Fibroblast of skin of right biceps (primary cell): ENCODE measurements at places on chromosomes 6 and 20.
A peak's percentile ranks its signal among the peaks of the same experiment; 100 is the strongest.

GRCh38 chr6:40743226-40743625 lies 156.1 kb upstream of the LRFN2 start:
- no peak for DNase-seq

GRCh38 chr6:110430236-110430635 lies 14.9 kb upstream of the DDO start:
- no peak for DNase-seq

GRCh38 chr6:161279677-161280415 lies 6.0 kb upstream of the AGPAT4 start:
- DNase-seq: no peak

DNA sequence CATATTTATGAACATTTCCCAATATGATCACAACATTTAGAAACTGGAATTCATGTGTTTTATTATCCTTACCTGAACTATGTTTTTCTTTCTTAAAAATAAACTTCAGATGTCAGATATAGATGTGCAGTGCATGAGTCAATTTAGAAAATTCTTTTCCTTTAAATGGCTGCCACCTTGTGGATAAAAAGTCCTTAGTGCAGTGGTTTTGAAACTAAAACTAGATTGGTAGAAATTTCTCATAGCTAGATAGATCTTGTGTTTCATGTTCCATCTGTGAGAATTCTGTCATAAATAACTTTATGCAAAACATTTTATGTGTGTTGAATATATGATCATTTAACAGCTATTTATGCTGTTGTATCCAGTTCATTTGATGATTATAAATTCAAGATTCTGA lies 134.9 kb downstream of the KLHL32 start:
- DNase-seq: peak; percentile 30

DNA sequence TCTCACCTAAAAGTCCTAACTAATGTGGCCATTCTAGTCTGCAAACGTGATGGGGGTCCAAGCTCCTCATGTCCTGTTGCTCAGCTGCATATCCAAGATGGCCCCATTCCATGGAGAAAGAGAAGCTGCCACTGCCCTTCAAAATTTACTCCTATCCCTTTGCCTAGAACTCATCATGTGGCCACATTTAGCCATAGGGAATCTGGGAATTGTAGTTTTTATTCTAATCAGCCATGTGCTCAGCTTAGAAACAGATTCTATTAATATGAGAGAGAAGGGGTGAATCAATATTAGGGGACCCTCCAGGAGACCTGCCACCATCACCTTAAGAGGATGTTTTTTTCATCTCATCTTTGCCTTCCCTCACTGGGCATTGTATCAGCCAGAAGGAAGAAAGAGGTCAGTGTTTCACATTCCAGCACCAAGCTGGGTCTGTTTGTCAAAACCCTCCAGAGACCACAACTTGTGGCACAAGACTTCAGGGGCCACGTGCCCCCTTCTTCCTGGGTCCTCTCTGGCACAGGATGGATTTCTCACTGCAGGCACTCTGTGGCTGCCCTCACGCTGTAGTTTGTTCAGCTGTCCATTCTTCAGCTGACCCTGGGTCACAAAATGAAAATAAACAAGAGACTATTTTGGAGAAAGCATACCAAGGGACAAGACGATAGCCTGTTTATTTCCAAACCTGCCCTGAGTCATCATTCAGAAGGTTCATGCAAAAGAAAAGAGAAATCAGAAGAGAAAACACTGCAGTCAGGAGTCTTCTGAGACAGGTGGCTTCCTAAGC lies 172.0 kb downstream of the EYA2 start:
- DNase-seq: no peak

DNA sequence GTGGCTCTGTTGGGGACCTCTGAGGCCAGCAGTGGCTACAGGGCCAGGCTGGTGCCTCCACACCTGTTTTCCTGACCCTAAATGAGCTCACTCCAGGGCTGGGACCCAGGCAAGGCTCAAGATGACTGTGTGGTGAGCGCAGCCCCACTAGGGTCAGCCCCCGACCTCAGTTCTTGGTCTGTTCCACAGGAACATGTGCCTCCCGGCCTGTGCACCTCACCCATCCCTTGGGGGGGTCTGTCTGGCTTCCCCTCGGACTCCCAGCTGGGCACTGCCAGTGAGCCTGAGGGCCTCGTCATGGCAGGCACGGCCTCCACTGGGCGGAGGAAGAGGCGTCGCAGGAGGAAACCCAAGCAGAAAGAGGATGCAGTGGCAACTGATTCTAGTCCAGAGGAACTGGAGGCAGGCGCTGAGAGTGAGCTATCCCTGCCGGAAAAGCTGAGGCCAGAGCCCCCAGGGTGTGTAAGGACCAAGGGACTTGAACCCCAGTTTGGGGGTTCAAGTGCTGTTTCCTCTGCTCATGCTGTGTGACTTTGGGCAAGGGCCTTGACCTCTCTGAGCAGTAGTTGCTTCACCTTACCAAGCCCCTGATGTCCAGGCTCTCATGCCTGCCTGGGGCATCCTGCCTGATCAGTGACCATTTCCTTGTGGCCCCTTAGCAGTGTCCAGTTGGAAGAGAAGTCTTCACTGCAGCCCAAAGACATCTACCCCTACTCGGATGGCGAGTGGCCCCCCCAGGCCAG lies 8.0 kb downstream of the LPIN3 start:
- no peak for DNase-seq

DNA sequence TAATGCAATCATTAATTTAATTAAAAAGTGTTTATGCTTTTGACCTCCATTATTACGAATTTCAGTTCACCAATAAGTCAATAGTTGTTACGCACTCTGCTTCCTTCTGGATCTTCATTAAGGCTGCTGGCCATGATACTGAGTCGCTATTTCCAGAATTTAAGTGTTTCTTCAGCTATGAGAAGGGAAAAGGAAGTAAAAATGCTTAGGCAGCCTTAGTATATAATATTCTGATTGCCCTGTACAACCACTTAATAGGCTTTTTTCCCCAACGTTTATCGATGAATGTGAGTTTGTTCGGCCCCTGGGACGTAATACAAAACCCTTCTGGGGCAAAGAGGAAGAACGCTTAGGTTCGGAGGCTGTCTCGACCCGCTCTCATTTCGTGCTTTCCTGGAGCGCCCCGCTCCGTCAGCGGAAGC lies 644 bp downstream of the OARD1 start:
- no peak for DNase-seq

DNA sequence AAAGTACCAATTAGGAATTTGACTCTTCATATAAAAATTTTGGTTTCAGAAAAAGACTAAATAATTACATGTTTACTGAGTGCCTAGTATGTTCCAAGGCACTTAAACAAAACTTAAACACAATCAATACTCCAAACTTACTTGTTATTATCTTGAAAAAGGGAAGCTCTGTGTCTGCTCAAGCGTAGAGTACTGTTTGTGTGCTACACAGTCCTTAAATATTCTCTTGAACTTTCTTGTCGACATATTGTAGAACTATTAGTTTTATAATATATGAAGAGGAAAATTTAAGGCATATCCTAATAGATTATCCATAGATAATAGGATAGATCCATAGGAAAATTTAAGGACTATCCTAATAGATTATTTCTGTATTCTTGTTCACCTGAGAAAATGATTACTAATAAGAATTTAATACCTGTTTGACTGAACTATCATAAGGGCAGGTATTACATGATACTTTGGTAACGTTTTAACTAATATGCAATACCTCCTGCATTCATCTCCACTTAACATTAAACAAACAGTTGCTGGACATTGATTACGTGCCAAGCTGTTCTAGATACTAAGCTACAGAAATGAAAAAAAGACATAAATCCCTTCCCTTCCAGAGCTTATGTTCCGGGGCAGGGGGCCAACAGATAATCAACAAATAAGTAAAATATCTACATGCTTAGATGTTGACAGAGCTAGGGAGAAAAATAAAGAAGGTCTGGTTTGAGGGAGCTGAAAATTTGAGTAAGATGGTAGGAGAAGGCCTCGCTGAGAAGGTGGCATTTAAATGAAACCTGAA lies 115.2 kb upstream of the BCLAF1 start:
- no peak for DNase-seq

GRCh38 chr20:19867074-19867473 lies 109.0 kb downstream of the RIN2 start:
- peak; percentile 45 for DNase-seq

GRCh38 chr20:53914781-53915445 lies 155.5 kb downstream of the BCAS1 start:
- DNase-seq: peak; percentile 45

DNA sequence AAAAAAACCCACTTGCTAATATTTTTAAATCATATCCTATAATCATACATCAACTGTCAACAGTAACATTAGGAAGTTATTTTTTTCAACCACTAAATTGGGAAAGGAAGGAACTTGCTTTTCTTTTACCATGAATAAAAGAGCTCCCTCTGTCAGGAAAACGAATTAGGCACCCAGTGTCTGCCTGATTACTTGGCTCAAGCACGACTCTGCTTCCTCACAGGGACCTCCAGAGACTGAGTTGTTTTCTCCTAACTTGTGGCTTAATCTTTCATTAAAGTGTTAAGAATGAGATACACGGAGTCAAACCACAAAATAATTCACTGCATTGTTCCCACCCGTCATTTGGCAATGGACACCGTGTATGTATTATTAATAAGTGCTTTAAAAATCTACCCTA lies 1405.1 kb upstream of the EYS start:
- DNase-seq: peak; percentile 5

- no peak for DNase-seq
Observed at GRCh38 chr6:165219629-165220028, 89.8 kb downstream of the C6orf118 start.

GRCh38 chr6:163014736-163015135 lies 287.0 kb downstream of the PACRG start:
- DNase-seq: peak; percentile 54

DNA sequence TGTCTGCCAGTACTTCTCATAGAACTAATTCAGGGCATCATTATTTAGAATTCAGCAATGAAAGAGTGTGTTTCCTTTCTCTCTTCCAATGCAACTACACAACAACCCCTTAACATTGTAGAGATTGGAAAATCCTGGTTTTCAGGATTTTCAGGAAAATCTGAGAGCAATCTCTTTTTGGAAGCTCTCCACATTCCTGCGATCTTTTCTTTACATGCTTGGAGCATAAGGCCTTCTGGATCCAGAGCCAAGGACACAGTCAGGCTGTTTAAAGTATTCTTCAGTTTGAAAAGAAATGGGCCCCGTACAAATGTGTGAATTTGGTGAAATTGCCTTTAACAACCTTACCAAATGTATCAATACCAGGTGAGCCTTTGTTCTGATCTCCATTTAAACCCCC lies 469.7 kb downstream of the PKHD1 start:
- no peak for DNase-seq
